Thyroid gland (tissue), 4 donors: ENCODE measurements at places on chromosomes 2 and 18. TPM values are rescaled to one million over a fixed set of nuclear protein-coding genes. Genes with fewer than 3 reads are reported as not detected.

DNA sequence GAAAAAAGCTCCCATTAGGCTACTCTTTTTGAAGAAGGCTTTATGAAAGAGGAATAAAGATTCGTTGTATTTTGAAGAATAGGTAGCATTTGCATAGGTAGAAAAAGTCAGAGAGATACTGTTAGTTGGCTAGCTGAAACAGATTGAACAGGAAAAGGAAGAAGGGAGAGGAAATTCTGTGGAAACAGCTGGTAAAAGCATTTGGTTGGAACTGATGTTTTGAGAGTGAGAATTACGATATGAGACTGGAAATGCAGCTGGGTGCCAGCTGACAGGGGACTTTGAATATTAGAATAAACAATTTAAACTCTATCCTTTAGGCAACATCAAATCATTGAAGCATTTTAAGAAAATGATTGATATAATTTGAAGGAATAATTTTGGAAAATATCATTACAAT is 96.7 kb upstream of the CNTNAP5 start:
- DNase-seq: no peak

DNA sequence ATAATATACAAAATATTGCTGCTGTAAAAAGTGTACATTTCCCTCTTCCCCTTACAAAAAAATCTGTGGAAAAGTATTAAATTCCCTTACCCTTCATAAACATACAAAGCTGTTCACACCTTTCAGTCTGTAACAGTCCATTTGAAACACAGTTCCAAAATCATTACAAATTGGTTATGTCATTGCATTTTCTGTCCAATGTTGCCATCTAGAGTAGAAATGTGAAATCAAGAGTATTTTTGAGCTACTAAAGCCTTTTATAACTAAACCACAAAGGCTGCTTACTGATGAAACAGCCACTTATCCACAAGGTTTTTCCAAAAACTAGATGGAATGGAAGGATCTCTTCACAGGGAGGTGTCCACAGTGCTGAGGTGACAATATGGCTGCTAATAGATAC is 72.5 kb downstream of the SS18 start:
- no peak for DNase-seq

- DNase-seq: no peak
Observed at GRCh38 chr2:58856100-58856499, 615.0 kb upstream of the FANCL start.

Gene EGR4
- total RNA-seq: not detected

Gene TEX44
- not detected for total RNA-seq

DNA sequence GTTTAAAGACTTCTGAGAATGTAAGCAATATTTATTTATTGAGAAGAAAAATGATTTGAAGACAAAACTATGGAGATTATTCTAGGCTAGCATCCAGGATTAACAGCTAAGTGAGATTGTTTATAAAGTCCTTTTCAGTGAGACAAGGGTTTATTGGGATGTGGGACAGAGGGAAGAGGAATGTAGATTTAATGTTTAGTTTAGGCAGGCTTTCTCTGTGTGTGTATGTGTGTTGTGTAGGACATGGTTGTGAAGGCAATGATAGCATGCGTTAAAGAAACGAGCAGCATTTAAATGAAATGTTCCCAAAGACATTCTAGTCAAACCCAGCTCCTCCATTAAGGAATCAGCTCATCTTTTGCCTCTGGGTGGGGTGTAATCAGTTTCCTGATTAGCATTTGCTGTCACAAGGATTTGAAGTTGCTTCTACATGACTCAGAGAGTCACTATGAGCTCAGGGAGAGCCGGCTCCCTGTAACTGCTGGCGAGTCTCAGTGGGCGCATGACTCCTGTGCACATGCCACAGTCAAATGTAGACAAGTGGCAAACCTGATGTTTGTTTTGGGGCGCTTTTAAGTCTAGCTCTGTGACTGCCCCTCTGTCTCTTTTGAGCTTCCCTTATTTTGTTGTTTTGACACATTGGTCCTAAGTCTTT is 442.2 kb upstream of the CELF4 start:
- DNase-seq: no peak

Gene ANKRD44
- 25.8 TPM for total RNA-seq
